ENCODE measurements at places on chromosomes 12 and 14.

- no peak for DNase-seq
Measured at GRCh38 chr14:94367347-94368242, 20.8 kb downstream of the SERPINA1 start.

DNA sequence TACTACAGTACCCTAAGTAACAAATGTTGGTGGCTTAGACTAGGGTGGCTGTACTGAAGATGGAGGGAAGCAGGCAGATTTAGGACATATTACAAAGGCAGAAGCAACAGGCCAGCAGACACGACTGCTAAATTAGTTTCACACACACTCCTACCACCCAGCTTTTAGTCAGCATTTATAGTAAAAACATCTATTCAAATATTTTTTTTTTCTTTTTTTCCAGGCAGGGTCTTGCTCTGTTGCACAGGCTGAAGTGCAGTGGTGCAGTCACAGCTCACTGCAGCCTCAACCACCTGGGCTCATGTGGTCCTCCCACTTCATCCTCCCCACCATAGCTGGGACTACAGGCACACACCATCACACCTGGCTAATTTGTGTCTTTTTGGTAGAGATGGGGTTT is 72.9 kb downstream of the CDK17 start:
- DNase-seq = no peak

GRCh38 chr12:8544295-8544694 is 3.6 kb upstream of the CLEC4E start:
- peak; percentile 62 for DNase-seq

DNA sequence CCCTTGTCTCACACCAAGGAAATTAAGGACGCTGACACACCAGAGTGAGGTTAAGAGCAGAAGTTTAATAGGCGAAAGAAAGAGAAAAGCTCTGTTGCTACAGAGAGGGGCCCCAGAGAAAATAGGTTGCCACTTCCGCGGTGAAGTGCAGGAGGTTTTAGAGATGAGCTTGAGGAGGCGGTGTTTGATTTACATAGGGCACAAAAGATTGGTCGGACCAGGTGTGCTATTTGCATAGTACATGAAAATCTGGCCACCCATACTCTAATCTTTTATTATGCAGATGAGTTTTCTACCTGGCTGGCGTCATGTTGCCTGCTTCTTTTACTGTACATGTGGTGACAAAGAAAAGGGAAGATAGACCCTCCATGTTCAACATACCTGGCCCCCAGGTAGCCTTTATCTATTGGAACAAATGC is 23.3 kb upstream of the MYF6 start:
- DNase-seq = no peak

DNA sequence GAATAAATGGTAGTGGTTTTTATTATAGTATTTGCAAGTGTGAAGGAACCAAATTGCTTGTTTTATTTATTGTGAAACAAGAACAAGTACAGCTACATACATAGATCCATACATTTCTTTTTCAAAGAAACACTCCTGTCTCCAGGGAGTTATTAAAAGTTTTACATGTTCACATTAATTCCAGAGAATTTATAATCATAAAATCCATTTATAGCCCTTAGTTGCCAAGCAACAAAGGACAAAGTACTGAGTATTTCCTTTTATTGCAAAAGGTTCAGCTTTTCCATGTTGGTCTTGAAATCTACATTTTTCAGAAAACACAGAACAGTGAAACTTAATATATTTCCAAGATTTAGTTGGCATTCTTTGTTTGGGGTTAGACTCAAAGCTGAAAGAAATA is 9.5 kb downstream of the MYRFL start:
- DNase-seq = no peak

GRCh38 chr14:26526137-26526536 is 71.7 kb downstream of the NOVA1 start:
- no peak for DNase-seq

GRCh38 chr14:26401179-26401968 is 196.5 kb downstream of the NOVA1 start:
- DNase-seq = no peak

- no peak for DNase-seq
Measured at GRCh38 chr12:57898308-57898970, 42.9 kb upstream of the ATP23 start.

DNA sequence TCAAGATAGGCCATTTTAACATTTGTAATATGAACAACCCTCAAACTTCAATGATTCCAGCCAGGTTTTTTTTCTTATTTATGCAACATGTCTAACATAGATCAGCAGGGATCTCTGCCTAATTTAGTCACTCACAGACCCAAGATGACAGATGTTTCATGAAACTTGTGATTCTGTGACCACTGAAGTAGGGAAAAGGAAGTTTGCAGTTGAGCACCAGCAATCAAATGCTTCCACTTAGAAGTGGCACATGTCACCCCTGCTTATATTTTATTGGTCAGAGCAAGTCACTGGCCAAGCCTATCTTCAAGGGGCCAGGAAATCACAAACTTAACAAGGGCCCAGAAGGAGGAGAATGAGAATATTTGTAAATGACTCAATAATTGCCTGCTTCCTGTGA is 150.6 kb downstream of the BCAT1 start:
- DNase-seq = no peak

GRCh38 chr14:31489691-31490090 is 1.9 kb upstream of the GPR33 start:
- no peak for DNase-seq

GRCh38 chr14:44418856-44419255 is 88.2 kb downstream of the FSCB start:
- no peak for DNase-seq

- DNase-seq = peak; percentile 48
Measured at GRCh38 chr14:104650057-104650980, 39.1 kb upstream of the INF2 start.

GRCh38 chr12:51281202-51281924 is 11.1 kb upstream of the SMAGP start:
- no peak for DNase-seq

GRCh38 chr12:15677726-15678201 is 111.4 kb downstream of the EPS8 start:
- DNase-seq = no peak

GRCh38 chr14:101473795-101474562 is 87.3 kb upstream of the DIO3 start:
- no peak for DNase-seq

- DNase-seq = no peak
Measured at GRCh38 chr14:32567543-32568384, 238.7 kb downstream of the AKAP6 start.

- no peak for DNase-seq
Measured at GRCh38 chr14:68000511-68000910, 180.9 kb downstream of the RAD51B start.

DNA sequence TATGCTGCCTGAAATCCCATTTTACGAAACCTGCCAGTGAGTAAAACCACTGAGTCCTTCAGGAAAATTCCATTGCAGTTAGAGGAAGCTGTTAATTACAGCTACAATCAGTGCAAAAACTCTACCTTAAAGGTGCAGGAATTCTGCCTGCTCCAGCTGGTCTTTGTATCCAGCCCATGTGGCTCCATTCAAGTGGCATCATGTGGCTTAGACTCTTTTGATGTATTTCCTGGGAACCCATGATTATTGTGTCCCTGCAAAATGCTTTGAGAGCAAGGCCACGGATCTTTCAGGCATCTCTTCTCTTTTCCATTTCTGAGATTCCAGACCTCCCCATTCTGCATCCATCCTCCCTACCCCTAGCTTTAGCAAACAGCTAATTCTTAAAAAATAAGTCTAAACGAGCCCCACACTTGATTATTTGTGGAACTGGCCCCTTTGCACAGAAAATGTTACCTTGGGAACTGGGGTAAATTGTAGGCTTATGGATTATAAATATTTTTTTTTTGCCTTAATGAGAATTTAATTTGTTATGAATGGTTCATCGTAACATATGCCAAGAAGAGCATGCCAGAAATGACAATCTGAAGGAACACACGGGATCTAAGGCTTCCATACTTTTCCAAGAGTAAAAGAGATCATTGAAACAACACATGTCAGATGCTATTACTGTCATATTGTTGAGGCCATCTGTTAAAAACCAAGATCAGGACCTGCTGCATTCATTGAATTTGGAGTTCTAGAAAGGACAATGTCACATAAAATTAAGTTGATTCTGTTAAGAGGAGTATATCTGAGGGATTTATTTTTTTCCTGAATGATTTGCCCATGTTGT is 144.6 kb downstream of the TPH2 start:
- no peak for DNase-seq

- DNase-seq = no peak
Measured at GRCh38 chr14:68084256-68084655, 264.7 kb downstream of the RAD51B start.

GRCh38 chr14:89681086-89682018 is 264.3 kb upstream of the FOXN3 start:
- DNase-seq = peak; percentile 53

DNA sequence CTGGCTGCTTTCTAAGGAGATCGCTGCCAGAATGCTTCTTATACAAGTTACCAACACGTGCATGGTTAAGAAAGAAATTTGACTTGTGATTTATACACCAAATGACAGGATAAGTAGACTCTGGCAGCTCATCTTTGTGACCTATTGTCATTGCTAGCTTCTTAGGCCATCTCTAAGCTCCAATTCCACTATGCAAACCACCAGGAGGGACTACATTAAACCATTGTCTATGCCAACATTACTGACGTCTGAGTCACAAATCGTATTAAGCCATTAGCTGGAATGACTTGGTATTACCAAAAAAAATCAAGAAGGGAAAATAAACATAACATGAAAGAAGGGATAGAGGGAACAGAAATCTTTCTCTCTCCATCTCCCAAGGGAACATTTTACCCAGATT is 15.8 kb upstream of the VPS33A start:
- no peak for DNase-seq

- no peak for DNase-seq
Measured at GRCh38 chr12:47860279-47860841, 40.7 kb upstream of the HDAC7 start.

- DNase-seq = no peak
Measured at GRCh38 chr12:52141875-52142274, 49.9 kb downstream of the KRT80 start.

DNA sequence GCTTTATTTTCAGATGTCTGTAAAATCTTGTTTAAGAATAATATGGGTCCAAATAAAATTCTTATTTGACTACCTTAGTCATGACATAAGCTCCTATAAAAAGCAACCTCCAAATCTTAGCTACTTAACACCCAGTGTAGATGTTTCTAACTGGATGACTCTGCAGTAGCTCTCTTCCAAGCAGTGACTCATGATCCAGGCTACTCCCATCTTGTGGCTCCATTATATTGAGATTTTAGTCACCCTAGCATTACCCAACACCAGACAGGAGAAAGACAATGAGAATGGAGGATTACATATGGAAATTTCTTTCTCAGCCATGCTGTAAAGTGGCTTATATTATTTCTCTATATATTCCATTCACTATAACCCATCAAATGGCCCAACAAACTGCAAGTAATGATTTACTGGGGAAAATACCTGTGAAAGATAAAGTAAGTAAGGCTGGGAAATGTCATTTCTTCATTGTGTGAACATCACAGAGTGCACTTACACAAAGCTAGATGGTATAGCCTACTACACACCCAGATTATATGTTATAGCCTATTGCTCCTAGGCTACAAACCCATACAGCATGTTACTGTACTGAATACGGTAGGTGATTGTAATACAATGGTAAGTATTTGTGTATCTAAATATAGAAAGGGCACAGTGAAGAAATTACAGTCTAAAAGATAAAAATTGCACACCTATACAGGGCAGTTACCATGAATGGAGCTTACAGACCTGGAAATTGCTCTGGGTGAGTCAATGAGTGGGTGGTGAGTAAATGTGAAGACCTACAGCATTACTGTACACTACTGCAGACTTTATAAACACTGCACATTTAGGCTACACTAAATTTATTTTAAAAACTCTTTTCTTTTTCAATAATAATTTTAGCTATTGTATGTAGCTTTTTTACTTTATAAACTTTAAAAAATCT is 163.2 kb downstream of the DYRK2 start:
- no peak for DNase-seq

DNA sequence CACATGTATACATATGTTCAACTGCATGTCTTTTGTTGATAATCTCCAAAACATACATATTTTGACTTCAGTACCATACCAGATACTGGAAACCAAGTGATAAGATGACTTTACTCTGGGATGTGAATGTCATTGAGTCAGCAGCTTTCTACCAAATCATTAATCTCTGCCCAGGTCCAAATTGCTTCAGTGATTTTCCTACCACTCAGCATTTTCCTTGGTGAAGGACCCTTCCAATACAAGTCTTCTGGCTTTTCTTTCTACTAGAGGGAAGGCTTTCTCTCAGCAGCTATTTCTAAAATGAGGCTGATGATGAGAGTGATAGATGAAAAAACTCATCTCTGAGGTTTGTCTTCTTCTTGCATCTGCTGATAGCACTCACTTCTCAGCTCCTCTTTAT is 1008.5 kb downstream of the NRXN3 start:
- no peak for DNase-seq

DNA sequence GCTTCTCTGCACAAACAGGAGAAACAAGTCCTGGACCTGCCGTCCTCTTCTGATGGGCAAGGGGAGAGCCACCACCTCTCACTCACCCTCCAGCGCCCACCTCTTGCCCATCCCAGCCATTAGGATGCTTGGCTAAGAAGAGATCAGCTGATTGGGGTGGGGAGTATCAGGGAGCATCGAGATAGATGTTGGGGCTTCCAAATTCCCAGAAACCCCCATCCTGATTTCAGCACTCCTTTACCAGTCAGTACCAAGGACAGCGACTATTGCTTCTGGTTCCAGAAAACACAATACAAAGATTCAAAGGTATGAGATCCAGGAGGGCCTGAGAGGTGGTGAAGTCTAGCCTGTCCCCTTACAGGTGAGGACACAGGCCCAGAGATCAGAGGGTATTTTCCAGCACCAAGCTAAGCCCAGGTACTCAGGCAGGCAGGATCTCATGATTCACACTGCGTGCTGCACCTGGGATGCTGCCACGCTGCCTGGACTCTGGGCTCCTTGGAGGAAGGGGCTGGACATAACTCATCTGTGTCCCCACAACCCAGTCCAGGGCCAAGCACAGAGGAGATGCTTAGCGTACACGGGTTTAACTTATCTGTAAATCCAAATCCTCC is 76.6 kb downstream of the TUNAR start:
- no peak for DNase-seq

DNA sequence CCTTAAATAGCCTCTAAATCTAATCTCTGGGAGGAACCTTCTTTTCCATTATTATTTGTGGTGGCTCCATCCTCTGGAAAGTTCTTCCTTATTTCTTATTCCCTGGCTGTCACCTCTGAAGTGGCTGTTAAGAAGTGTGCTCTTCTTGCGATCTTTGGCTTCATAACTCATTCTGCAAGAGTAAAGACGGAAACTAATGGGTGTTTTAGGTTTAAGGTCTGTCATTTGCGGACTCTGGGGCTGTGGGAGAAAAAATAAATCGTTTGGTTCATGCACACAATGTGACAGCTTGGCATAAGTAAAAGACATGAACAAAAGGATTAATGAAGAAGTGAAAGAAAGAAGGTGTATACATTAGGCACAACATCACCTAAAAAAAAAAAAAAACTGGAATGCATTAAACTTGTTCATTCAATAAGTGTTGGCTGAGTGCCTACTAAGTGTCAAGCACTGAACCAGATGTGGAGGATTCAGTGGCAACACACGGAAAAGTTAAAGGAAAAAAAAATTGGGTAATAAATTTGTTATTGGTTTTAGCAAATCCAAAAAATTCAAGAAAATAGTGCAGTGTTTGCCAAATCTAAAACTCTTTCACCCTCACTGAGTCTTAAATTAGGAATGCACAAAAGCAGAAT is 99.5 kb downstream of the ERGIC2 start:
- DNase-seq = no peak

GRCh38 chr12:62291864-62292760 is 31.9 kb downstream of the USP15 start:
- DNase-seq = no peak
